A549 treated with CORT108297 at 1 μM for 4 hours (cell line): ENCODE measurements at places on chromosomes 1 and 21. TPM values are rescaled to one million over a fixed set of nuclear protein-coding genes. Genes with fewer than 3 reads are reported as not detected.

Gene SNX7
- total RNA-seq = 21.6 to 53.5 TPM (median 24.9 TPM) in 5 replicates

Gene CLDN17
- not detected in 5 replicates for total RNA-seq

Gene KCNH1
- total RNA-seq = 2.1 to 3.5 TPM (median 2.6 TPM) in 5 replicates

Gene TSPEAR
- total RNA-seq = not detected in 5 replicates

Gene MPZ
- 0.18 to 0.40 TPM (median 0.30 TPM) in 5 replicates for total RNA-seq

Gene C1orf185
- not detected in 5 replicates for total RNA-seq

Gene SPOCD1
- total RNA-seq = 4.0 to 6.3 TPM (median 4.6 TPM) in 5 replicates
